Liver (tissue), 10 donors: ENCODE measurements at places on chromosomes 3 and 15. TPM values are rescaled to one million over a fixed set of nuclear protein-coding genes. Genes with fewer than 3 reads are reported as not detected.

CCDC39 gene
- total RNA-seq: under 0.01 TPM

ACOX2 gene
- 179 TPM for total RNA-seq

CASR gene
- 0.05 TPM for total RNA-seq

GRCh38 chr3:1910322-1910721 is 188.3 kb upstream of the CNTN4 start:
- DNase-seq: no peak

GRCh38 chr15:78050441-78050809 is 27.1 kb downstream of the TBC1D2B start:
- DNase-seq: no peak

DNA sequence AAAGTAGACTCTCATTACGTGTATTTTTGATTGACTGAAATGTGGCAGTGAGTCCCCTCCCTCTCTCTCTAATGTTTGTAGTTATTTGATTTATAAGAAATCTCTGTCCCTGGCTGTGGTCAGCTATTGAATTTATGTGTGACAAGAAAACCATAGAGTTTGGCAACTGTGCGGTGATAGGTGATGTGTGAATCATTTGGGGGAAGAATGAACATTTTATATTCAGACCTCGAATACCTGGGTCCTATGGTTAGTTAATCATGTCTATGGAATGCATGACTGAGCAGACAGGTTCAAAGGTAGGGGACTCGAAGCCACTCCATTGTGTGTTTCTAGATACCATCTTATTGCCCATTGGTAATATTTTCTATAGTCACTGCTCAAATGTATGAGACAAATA is 712.1 kb downstream of the MECOM start:
- no peak for DNase-seq

DNA sequence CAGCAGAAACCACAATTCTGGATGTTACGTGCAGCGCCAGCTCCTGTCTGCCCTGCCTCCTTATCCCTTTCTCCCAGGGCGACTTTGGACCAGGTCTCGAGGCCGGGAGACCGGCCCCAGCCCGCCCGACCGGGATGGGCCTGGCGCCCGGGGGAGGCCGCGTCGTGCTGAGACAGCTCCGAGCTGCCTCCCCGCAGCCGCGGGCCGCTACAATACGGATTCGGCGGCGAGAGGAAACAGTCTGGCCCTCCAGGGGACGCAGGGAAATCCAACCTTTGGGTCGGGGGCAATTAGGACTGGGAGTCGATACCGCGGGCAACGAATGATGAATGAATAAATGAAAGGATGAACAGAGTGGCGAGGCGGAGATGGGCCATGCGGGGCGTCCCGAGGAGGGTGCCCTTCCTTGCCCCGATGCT is 537 bp downstream of the GRAMD2A start:
- DNase-seq: no peak

- DNase-seq: peak; percentile 35
Measured at GRCh38 chr3:127816783-127817405, 5.4 kb downstream of the MGLL start.

DNA sequence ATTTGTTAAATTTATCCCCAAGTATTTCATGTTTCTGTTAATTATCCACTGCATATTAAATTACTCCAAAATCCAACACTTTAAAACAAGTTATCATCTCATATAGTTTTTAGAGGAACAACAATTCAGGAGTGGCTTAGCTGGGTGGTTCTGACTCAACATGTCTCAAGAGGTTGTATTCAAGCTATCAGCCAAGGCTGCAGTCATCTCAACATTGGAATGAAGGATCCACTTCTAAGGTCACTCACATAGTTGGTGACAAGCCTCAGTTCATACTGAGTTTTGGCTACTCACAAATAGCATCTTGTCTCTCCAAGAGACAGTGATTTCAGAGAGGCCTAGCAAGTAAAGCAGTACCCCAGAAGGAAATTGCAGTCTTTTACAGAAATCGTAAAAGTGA is 134.7 kb downstream of the NR2E3 start:
- no peak for DNase-seq

- DNase-seq: no peak
Measured at GRCh38 chr3:98979296-98979695, 77.8 kb upstream of the DCBLD2 start.

DNA sequence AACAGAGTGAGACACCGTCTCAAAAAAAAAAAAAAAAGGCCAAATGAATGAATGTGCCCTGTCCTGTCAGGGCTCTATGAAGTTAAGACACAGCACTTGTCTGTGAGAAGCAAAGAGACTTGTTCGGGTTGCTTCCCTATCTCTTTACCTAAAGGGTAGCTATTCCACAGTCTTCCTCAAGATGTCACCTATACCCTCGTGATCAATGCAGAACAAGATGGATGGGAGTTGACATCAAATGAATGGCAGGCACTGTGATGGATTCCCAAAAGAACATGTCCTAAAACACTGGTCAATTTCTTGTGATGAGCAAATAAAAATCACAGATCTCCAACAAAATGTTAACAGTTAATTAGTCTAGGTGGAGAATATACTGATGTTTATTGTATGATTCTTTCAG is 9.5 kb downstream of the TADA3 start:
- no peak for DNase-seq

DNA sequence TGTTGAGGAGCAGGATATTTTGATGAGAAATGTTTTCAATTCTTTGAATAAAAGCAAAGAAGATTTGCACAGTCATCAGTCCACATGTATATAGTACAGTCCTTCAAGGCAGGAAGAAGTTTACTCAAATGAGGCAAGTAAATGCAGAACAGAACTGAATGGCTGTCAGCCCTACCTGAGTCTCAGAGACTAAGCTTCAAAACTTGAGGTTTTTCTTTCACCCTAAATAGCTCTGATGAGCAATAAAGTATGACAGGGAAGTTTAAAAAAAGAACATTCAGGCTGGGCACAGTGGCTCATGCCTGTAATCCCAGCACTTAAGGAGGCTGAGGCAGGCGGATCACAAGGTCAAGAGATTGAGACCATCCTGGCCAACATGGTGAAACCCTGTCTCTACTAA is 232.5 kb downstream of the SUCLG2 start:
- no peak for DNase-seq

DNA sequence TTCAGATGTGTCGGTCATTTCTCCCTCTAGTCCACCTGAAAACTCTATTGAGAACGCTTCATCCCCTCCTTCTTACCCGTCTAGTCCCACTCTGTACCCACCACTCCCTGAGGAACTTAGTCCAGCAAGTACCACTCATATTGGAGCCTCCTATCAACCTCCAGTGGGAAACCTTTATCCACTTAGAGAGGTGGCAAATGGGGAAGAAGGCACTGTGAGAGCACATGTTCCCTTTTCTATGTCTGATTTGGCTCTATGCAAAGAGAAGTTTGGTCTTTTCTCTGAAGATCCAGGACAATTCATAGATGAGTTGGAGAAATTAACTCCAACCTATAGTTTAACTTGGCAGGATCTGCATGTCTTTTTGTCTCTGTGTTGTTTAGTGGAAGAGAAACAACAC is 17.0 kb upstream of the RPN1 start:
- DNase-seq: no peak

DNA sequence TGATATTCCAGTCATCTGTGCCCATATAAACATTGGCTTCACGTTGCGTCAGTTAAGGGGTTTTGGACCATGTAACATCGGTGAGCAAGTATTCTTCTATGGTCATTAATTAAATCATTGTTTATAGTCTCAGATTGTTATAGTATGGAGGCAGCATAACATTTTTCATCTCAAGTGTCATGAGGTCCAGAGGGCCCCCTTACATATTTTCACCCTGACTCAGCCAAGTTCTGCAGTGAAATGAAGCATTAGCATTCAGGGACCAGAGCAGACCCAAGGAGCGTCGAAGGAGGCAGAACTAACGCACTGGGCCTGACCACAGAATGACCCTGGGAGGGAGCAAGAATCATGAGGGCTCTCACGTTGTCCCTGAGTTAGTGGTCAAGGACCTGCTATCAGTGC is 171.5 kb downstream of the LRTM1 start:
- no peak for DNase-seq

GRCh38 chr3:176447369-176447768 is 749.9 kb downstream of the TBL1XR1 start:
- DNase-seq: no peak
